RWPE1 (cell line): ENCODE measurements at places on chromosomes 2 and 18.
A peak's percentile ranks its signal among the peaks of the same experiment; 100 is the strongest.

DNA sequence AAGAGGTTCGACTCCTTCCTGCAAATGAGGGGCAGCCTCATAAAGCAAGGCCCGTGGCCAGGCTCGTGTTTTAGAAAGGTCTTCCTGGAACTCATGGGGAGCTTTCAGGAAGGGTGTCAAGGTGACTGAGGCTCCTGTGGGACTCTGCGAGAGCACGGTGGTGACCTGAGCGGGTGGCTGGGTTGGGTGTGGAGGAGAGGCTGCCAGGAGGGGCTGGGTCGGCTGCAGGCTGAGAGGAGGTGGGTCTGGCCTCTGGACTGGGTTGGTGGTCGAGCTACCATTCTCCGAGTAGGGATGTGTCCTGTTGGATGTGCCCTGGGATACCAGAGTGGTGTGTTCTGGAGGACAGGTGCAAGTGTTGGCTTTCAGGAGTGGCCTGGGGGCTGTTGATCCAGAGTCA is 86.4 kb downstream of the DGKD start:
- DNase-seq = no peak

- DNase-seq = no peak
Measured at GRCh38 chr2:35606394-35606793, 749.2 kb upstream of the CRIM1 start.

- DNase-seq = peak; percentile 4
Measured at GRCh38 chr2:178449700-178450523, 1.1 kb downstream of the PRKRA start.

- DNase-seq = no peak
Measured at GRCh38 chr2:185952100-185952499, 213.5 kb downstream of the FSIP2 start.

- DNase-seq = no peak
Measured at GRCh38 chr2:65742977-65743376, 310.6 kb upstream of the SPRED2 start.

GRCh38 chr2:72719416-72719815 is 106.4 kb downstream of the EXOC6B start:
- DNase-seq = peak; percentile 40
